ENCODE measurements at places on chromosomes 3 and 15.
A peak's percentile ranks its signal among the peaks of the same experiment; 100 is the strongest.

DNA sequence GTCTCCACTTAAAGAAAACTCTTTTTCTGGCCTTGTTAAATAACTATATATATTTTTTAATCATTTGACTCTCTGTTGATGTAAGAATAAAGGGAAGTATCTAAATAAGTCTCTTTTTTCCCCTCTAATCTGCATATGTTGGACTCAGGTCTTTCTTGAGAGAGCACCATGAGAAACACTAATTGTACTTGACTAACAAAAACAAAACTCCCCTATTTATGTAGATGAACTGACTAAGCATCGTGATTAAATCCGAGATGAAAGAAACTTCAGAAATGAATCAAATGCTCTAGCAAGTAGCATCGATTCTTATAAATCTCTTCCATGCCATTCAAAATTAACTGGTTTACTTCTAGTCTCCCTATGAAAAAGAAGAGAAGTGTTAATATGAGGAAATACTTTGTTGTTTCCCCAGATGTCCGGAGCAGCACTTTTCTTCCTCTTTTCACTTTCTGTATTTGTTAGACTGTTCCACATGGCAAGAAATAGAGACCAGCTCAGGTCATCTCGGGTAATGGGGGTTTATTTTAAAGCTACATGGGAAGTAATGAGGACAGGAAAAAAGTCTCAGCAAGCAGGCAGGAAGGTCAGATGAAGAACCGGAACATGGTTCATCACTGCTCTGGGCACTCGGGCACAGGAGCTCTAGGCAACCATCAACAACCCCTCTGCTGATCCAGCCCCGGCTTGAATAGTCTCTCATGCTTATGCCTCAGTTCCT, 288.3 kb downstream of the CNTN6 start:
- no peak for DNase-seq

GRCh38 chr15:60316961-60317360, 80.8 kb downstream of the ANXA2 start:
- no peak for DNase-seq

GRCh38 chr3:112143689-112144088, 10.6 kb upstream of the GCSAM start:
- no peak for DNase-seq

DNA sequence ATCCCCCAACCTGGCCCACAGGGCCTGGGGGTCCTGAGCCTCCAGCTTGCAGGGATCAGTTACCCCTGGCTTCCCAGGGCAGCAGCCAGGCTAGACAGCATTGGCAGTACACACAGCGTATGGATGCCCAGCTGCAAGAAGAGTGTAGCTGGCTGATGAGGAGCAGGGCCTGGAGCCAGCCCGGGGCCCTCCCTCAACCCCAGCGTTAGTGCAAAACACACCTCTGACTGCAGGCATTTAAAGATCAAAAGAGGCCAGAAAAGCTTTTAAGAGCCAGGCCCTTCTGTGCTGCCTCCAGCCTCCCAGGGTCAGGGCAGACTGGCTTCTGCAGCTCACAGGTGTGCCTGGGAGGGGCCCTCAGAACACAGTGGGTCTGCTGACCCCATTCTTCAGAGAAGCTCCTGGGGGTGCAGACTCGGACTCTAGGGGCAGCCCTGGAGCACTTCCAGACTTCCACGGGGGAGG, 110.6 kb downstream of the ETFA start:
- no peak for DNase-seq

DNA sequence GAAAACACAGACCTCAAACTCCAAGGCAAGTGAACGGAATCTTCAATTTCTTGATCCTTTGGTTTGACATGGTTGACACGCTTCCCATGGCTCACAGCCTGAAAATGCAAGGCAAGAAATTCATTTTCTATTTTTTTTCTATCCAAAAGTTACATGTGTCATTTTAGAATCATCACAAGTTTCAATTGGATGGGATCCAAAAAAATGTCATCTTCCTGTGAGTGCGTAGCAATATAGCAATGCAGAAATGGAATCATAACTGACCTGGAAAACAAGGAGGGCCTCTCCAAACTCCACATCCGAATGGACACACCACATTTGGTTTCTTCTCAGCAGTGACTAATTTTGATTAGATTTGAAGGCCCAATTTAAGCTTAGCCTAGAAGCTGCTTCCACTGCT, 175.8 kb upstream of the ATP11B start:
- no peak for DNase-seq

DNA sequence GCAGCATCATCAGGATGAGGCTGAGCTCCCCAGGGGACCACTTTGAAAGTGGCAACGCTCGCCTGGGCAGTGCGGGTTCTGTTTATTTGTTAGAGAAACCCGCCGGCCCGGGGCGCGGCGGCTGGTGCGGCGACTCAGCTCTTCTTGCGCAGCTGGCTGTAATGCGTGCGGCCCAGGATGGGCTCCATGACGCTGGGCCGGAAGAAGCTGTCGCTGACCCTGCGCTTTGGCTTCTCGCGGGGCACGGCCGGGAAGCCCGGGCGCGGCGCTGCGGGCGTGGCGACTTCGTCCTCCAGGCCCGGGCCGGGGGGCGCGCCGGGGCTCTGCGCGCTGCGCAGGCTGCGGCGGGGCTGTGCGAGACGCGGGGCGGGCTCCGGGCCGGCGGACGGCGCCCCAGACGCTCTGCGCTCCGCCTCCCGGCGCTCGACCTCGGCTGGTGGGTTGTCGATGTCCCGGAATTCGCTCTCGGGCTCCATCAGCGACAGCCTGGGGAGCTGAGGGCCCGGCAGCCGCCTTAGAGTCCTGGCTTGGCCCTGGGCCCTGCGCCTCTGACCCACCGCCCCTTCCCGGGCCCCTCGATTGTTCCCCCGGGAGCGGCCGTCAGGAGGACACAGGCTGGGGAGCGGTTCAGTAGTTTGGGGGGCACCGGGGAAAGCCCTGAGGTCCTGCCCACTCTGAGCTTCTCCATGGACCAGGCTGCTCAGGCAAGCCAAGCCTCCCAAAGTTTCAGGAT, 10.3 kb upstream of the KIF7 start:
- no peak for DNase-seq

GRCh38 chr3:71903936-71904335, 119.0 kb upstream of the PROK2 start:
- DNase-seq = no peak

- no peak for DNase-seq
These were observed 238.4 kb upstream of the TBC1D5 start for GRCh38 chr3:17980863-17981262.

DNA sequence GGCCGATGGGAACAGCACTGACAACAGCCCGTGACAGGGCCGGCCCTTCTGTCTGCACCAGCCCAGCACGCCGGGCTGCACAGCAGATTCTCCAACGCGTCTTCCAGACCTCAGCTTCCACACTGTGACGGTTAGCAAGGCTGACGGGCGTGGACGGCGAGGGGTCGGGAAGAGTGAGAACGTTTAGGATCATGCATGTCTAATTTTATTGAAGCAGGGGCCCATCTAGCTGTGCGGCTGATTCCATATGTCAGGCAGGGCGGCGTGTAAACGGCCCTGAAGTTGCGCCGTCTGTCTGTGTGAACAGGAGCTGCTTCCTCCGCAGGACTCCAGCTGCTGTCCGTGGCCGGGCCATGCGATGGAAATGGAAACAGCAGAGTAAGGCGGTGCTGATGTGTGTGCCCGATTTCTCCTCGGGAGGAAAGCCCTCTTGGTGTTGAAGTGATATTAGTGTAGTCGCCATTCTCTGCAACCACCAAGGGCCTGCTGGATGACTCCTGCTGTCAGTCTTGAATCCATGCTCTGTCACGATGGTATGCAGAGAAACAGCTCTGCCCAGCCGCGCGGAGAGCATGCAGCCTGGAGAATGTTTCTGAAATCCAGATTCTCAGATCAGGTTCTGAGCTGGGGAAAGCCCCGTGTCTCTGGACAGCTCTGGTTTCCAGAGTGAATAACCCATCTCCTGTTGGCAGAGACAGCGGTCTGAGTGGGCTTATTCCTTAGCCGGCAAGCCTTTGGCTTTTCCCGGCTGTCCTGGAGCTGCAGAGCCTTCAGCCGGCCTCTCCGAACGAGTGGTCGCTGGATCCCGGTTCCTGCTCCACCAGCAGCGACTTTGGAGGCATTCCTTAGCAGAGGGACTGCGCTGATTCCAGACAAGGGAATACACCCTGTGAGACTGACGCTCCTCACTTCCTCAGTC, 158.1 kb upstream of the UBE3A start:
- DNase-seq = no peak

DNA sequence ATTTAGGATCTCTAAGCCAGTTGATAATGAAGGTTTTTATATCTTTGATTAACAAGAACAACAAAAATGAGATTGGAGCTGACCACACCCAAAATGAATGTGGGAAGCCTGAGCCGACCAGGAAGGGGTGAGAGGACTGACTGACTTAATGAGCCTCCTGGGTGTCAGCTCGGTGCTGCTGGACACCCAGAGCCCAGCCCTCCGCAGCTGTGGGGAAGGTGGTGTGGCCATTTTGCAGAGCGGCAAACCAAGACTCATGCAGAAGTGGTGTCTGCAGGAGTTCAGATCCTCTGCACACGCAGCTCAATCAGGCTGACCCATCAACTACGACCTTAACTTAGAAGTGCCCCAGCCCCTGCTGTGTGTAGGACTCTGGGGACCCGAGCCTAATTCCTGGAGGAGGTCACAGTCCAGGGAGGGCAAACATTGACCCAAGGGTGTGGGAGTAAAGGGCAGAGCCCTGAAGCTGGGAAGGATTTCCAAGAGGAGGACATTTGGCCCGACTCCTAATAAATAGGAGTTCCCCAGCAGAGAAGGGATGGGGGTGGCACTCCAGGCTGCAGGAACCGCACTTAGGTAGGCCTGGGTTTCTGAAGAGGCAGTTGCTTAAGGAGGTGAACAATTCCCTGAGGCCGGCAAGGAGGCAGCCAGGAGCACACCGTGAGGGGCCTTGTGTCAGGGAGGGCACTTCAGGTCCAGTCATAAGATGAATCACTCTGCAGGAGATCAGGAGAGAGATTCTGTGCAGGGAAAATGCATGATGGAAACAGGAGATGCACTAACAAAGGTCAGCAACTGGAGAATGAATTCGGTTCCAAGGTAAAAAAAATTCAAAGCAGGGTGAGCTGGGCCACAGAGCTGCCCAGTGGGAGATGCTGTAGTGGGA, 197.1 kb upstream of the TPM1 start:
- no peak for DNase-seq

DNA sequence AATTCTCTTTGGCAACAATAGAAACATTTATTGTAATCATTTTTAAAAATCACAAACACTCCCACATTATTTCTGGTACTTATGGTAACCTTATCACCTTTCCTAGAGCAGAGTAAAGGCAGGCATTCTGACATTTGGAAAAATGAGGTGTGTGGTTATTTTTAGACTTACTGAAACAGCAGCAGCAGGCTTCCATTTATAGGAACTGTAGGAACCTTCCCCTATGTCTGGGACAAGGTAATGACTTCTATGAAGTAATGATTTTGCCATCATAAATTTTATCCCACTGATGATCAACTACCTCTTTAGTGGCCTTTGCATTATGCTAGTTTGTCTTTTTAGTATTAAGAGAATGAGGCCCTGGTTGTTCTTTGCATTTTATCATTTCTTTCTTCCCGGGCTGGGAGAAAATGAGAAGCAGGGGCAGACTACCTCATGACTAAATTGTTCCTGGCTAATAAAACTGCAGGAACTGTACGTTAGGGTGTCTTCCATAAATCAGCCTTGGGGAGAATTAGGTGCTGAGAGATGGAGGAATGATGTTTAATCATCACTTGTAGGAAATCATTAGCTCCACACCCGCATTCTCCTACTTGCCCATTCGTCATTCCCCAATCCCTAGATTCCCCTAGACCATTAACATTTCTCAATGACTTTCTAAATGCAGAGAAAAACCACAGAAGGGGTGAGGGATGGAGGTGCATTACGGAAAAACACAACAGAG, 680.3 kb downstream of the AGBL1 start:
- no peak for DNase-seq

GRCh38 chr15:42344763-42345162, 14.5 kb upstream of the CAPN3 start:
- no peak for DNase-seq

- no peak for DNase-seq
These were observed 84.9 kb downstream of the EPHB1 start for GRCh38 chr3:134879990-134880389.

GRCh38 chr3:61173676-61174075, 77.6 kb downstream of the FHIT start:
- no peak for DNase-seq

GRCh38 chr15:26866298-26867199, at the start of gene GABRA5:
Gene GABRA5 (plus strand): TSS chr15:26867062. CDS start chr15:26869249, 2,187 bp downstream.
- no peak for DNase-seq

GRCh38 chr15:32853592-32853991, 135.8 kb downstream of the GREM1 start:
- DNase-seq = no peak

GRCh38 chr15:69658411-69658945, 205.9 kb downstream of the RPLP1 start:
- DNase-seq = no peak

- no peak for DNase-seq
These were observed 21.5 kb upstream of the TIMP4 start for GRCh38 chr3:12180218-12180617.

GRCh38 chr3:9761919-9762318, 7.8 kb downstream of the CAMK1 start:
- DNase-seq = no peak

GRCh38 chr3:115436767-115437301, 186.5 kb upstream of the GAP43 start:
- DNase-seq = peak; percentile 40

DNA sequence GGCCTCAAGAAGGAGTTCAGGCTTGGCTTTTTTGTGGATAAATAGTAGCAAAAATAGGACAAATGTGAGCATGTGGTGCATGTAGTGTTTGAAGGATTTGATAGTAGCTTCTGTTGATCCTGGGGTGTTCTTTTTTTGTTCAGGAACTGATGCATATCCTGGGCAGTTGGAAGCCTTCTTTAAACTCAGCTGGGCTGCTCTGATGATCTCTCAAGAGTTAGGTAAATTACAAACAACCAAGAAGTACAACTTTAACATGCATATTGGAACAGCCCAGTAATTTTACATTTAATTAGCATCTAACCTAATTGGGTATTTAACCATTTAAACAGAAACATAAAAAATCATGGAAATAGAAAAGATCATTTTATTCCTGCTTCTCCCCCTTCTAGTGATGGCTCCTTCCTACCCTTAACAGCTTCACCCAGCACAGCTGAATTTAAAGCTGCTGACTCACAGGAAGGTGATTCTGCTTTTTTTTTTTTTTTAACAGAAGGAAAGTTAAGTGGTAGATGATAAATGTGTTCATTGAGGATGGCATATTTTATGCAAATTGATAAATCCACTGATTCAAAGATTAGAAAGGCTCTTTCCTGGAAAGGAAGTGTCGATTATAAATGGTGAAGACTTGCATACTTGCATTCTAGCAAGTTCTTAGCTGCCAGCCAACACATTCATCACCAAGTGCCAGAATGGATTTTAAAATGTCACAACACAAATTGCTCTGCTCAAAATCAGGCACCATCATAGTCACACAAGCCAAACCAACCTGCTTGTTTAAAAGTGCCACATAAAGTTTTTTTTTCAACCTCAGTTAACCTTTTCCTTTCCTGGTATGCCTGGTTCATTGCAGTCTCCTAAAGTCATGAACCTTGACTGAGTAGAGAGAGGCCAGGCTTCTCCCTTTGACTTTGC, 20.0 kb downstream of the SLC35G2 start:
- DNase-seq = no peak
